ENCODE measurements at places on chromosomes 1 and 21.

GRCh38 chr1:196545222-196545621, 63.0 kb downstream of the KCNT2 start:
- DNase-seq, result no peak

- no peak for DNase-seq
Measured at GRCh38 chr1:104235141-104235540, 485.4 kb downstream of the AMY1C start.

- DNase-seq, result no peak
Measured at GRCh38 chr1:29171521-29171920, 10.2 kb downstream of the SRSF4 start.

DNA sequence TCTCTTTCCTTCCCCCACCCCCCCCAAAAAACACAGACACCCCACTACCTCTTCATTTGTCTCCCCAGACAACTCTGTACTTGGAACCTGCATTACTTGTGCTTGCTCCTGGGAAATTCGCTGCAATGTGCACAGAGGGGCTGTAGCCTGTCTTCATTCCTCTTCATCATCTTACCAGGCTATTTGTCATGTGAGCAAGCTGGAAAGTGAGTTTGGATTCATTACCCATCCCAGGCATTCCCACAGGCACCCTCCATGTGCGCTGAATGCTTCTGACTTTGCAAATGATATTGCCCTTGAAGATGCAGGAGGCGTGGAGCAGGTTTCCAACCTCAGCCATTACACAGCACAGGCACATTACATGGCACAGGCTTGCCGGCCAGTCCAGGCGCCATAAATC, 494.9 kb downstream of the KIF26B start:
- no peak for DNase-seq

GRCh38 chr1:69777423-69777822, 209.7 kb downstream of the LRRC7 start:
- no peak for DNase-seq

GRCh38 chr1:157829711-157830110, 9.8 kb upstream of the FCRL1 start:
- no peak for DNase-seq

DNA sequence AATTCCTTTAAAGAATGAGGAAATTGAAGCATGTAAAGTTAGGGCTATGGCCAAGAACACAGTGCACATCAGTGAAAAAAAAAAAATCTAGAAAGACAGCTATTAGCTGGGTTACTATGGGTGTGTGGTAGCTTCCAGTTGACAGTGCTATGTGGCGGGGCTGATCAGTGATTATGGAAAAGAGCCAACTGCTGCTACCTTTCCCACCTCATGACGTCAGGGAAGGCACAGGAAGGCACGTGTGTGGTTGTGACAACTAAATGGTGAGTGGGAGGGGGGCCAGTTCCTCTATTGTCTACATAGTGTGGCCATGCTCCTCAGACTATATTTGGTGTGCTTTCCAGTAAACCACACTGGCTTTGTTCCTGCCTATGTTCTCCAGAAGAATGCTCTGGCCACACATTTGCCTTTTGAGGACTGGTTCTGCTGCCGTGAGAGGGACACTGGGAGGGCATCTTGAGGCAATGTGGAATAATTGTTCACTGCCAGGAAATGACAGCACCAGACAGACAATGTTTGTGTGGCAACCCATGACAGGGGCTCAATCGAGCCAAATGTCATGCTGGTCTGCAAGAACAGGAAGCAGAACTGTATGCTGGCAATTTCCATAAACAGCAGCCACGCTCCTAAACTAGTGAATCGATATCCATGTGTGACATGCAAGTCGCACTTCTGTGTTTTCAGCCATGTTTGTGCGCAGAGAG, 3.0 kb upstream of the SDE2 start:
- DNase-seq, result peak; percentile 55

DNA sequence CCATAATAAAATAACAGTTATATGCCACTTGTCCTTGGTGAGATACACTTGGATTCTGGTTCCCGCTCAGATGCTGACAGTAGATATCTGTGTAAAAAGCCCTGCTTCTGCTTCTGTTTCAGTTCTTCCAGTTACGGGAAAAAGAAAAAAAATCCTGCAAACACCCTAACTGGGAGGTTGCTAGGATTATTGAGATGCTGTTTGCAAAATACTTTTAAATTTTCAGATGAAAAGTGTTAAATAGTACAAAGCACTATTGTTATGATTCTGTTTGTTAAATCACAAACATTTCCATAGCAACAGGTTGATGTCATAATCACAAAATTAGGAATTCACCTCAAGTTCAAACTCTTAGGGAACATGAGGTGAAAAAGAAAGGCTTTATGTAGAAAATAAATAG, 232.3 kb downstream of the HMCN1 start:
- no peak for DNase-seq

GRCh38 chr1:34685225-34685624, 69.6 kb upstream of the GJB5 start:
- DNase-seq, result no peak

- DNase-seq, result no peak
Measured at GRCh38 chr1:227778401-227778947, 37.0 kb upstream of the PRSS38 start.

GRCh38 chr21:14766241-14766640, 220.1 kb upstream of the SAMSN1 start:
- DNase-seq, result no peak

- DNase-seq, result no peak
Measured at GRCh38 chr21:27171707-27172106, 204.8 kb upstream of the ADAMTS5 start.

GRCh38 chr1:65493802-65494201, 73.3 kb downstream of the LEPR start:
- no peak for DNase-seq

- no peak for DNase-seq
Measured at GRCh38 chr1:205935869-205936268, 7.4 kb downstream of the SLC26A9 start.

GRCh38 chr1:33996281-33996680, 132.4 kb downstream of the HMGB4 start:
- no peak for DNase-seq
